Myocyte (in vitro differentiated cells): ENCODE measurements at places on chromosomes 11 and 22. TPM values are rescaled to one million over a fixed set of nuclear protein-coding genes. Genes with fewer than 3 reads are reported as not detected.
A peak's percentile ranks its signal among the peaks of the same experiment; 100 is the strongest.

The PLA2G3 gene
- 0.21 and 1.7 TPM in 2 replicates for total RNA-seq

The SYT7 gene
- total RNA-seq = 6.0 and 13.9 TPM in 2 replicates

The GAL3ST1 gene
- total RNA-seq = not detected in 2 replicates

The IL17REL gene
- not detected in 2 replicates for total RNA-seq

The XKR3 gene
- not detected in 2 replicates for total RNA-seq

The POU2AF1 gene
- not detected in 2 replicates for total RNA-seq

DNA sequence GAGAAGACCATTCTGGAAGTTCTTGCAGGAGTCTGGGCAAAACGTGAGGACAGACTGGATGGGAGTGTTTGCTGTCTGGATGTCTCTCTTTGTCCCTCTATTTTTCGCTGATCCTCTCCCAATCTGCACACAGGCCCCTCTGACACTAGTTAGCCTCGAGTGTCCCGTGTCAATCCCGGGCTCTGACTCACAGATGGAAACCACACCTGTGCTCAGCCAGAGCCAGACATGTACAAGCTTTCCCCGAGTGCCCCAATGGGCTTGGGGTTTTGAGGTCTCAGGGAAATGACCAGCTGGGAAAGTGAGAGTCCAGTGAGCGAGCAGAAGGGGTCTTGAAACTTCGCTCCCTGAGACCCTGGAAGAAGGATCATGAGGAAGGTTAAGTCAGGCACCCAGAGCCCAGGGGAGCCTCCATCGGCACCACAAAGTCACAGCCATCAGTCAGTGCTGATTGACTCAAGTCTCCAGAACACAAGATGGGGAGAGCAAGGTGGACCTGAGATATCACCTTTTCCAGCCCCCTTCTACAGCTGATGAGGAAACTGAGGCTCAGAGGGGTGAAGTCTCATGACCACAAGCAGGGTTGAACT is 13.9 kb downstream of the APOL2 start:
- peak; percentile 78 for DNase-seq

DNA sequence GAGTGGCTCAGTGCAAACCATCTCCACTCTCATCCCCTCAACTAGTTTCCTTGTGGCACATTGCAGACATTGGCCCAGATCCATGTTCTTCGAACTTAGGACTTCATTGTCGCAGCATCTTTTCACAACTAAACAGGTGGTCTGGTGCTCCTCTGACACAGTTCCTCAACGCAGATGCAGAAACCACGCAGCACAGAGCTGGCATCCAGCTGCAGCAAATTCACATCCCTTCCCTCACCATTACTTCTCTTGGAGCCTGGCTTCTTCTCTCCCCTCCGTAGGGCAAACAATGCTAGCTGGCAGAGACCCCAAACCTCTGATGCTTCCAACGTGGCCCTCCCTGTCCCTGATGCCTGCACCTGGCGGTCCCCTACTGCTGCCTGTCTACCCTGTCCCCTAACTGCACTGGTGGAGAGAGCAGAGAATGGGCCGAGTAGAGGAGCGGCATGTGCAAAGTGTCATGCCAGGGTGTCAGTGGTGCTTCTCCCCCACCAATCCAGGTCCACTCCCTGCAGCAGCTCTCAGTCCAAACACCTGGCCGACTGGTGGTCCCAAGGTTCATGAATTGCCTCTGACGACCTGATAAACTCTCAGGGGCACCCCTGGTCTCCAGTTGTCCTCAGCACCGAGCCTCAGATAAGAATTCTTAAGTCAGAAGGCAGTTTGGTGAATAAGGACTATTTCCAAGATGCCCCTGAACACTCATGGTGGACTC is 18.1 kb downstream of the TMPRSS13 start:
- DNase-seq = no peak

DNA sequence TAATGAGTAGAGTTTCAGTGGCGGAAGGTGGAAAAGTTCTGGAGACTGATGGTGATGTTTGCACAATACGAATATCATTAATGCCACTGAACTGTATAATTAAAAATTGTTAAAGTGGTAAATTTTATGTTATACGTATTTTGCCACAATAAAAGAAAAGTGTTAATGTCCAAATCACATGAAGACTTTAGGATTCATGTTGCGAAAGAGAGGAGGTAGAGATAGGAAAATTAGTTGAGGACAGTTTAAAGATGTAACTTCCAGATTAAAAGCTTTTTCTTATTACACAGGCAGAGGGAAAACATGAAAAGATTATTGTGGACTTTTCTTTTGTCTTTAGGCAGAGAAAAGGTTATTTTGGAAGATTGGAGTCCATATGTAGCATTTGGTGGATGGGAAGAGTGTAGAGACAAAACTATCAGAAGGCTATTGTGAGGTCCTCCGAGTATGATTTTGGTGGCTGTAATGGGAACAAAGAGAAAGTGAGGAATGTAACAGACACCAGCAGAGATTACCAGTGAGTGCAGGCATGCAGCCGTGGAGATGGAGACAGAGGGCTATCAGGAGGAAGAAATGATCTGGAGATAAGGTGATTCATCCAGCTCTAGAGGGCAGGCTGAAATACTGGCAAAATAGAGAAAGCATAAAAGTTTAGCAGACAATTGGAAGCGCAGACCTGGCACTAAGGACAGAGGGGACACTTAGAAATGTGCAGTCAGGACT is 12.5 kb downstream of the VPS26B start:
- DNase-seq = no peak

DNA sequence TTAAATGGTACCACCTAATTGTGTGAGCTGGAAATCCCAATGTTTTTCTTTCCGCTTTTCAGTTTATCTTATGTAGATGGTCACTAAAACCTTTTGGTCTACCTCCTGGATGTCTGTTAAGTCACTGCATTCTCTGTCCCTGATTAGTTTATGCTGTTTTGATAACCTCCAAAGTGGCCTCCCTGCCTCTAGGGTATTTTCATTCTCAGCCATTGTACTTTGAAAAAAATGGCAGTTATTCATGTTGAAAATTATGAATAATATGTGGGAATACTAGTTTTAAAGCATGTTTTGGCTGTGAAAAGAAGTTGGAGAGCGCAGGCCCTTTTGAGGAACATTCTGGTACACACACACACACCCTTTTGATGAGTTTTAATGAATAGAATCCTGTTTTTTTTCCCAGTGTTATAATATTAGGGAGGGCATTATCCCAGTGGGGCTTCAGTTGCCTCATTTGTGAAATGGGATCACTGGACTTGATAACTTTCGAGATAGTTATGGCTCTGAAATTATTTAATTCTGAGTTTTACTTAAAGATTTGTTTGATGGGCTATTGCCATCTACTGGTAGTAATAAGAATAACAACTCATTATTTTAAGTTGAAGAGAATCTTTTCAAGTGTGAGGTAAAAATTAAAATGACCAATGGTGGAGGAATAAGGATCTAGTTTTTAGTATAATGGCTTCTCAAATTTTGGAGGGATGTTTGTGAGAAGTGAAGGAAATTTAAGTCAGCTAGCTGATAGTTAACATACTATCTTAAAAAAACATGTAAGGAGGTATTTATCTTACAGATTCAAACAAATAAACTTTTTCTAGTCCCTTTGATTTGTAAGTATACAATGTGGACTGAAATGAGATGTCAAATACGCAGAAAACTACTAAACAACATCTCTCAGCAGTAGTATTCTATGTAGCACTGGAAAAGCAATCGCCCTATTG is 3.9 kb downstream of the FDX1 start:
- peak; percentile 38 for DNase-seq
